Osteoblast (primary cell): ENCODE measurements at places on chromosomes 3 and 15.

DNA sequence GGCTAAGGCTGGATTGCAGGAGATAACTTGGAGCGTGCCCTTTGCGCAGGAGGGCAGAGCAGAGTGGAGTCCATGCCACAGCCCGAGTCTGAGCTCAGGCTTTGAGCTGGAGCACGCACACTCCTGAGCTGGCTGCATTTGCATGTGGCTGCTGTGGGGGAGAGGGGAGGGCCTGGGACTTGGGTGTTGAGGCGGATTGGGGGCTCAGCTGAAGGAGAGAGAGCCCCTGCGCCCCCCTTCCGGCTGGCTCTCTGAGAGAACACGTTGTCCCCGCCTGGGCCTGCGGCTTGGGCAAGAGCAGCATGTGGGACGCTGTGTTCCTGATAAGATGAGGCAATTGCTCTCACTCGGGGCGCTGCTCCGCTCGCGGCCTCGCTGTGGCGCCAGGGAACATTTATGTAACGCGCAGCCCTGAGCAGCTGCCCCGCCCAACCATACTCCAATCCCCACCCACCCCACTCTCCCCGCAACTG is 39.1 kb downstream of the KLF13 start:
- H3K27me3 ChIP-seq, result no peaks in the 10 kb centered on the region
- H3K36me3 ChIP-seq, result no peaks in the 10 kb centered on the region
- H3K27ac ChIP-seq, result peak overlapping the region; percentile 61

DNA sequence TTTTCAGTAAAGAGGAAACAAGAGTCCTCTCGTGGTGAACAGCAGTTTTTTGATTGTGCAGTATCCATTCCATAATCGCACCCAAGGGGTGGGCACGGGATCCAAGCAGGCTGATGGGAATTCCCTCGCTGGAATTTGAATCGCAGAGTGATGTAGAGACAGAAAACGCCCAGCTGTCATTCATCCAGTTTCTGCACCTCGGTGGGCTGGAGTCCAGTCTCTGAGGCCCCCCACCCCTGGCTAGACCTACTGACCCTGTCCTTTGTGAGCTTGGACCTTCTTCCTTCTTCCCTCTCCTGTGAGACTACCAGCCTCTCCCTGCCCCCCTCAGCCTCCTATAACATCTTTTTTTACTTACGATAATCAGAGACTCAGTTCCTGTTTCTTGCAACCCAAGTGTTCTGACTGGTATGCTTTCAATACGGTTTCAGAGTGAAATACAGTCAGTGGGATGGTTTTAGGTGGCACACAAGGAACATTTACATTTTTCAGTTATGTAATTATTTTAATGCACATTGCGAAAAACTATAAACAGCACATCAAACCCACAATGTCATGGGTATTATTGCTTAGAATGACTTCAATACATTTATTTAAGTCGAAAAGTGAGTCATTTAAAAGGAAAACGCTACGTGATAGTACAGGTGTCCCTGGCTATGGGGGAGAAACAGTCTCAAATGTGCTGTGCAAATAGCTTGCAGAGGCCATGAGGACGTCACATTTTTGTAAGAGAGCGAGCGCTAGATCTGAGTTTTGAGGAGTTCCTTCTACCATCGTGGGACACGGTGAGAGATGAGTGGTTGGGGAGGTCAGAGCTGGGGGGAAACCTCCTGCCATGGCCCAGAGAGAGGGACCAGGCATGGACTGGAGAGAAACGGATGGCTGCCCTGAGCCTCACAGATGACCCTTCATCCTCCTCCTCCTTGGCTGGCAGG is 37.5 kb upstream of the CHST2 start:
- H3K4me1 ChIP-seq, result peaks cover 7% of the 10 kb centered on the region
- no peaks in the 10 kb centered on the region for H3K36me3 ChIP-seq
- no peaks in the 10 kb centered on the region for H3K27me3 ChIP-seq
- no peak overlapping the region for H3K27ac ChIP-seq
- DNase-seq, result no peak

DNA sequence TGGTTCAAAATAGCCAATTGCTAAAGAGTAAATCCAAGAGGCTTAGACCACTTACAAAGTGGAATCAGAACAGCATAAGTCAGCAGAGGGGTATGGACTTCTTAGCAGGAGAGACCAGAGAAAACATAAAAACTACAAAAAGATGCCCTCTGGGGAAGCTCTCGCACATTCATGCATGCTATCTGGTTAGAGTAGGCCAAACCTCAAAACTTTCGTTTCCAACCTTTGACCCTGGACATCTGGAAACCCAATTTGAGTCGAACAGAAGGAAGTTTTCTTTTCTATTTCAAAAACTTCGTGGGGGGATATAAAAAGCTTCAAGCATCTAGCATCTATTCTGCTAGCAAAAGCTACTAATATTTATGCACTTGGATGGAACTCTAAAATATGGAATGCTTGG is 523.9 kb upstream of the AGTR1 start:
- H3K4me1 ChIP-seq, result peaks cover 15% of the 10 kb centered on the region
- no peak overlapping the region for H3K27ac ChIP-seq
- no peak overlapping the region for H3K4me3 ChIP-seq

GRCh38 chr3:11532931-11533391 is 110.8 kb downstream of the VGLL4 start:
- DNase-seq, result peak; percentile 89
- H3K36me3 ChIP-seq, result peaks cover 4% of the 10 kb centered on the region
- H3K27me3 ChIP-seq, result no peaks in the 10 kb centered on the region

GRCh38 chr3:157170861-157171260 is 10.9 kb upstream of the CCNL1 start:
- no peaks in the 10 kb centered on the region for H3K36me3 ChIP-seq
- no peak overlapping the region for H3K4me3 ChIP-seq
- no peaks in the 10 kb centered on the region for H3K27me3 ChIP-seq

GRCh38 chr3:99865321-99865720 is 47.7 kb downstream of the CMSS1 start:
- no peak overlapping the region for H3K4me3 ChIP-seq
- no peaks in the 10 kb centered on the region for H3K27me3 ChIP-seq
- H3K36me3 ChIP-seq, result peaks cover 44% of the 10 kb centered on the region
- peak overlapping the region; percentile 74 for H3K27ac ChIP-seq

DNA sequence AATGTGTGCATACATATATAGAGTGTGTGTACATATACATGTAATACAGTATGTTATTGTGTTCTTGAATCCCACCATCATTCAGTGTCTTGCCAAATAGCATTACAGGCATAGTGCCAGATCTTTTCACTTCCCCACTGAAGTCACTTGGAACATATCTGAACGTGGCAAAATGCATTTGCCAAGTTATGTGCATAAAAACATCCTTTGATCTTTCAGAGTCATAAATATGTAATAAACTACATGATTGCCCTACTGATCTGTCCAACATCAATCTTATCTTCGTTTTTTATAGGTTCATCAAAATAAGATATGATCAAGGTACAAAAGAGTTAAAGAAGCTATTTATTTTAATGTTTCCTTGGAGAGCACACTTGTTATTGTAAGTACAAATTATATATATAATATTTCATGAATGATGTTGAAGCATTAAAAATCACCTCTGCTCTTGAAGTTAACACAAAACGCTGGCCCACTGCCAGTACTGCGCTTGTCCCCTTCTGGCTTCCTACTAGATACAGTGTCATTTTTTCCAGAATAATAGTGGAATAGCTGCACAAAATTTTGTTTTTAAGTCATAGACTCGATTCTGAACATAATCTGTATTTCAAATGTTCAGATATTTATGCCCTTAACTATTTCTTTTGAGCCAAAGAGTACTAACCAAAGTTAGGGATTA is 549.5 kb upstream of the ARRDC4 start:
- no peaks in the 10 kb centered on the region for H3K27me3 ChIP-seq
- no peaks in the 10 kb centered on the region for H3K4me1 ChIP-seq
- no peak overlapping the region for H3K4me3 ChIP-seq
- DNase-seq, result no peak
- H3K27ac ChIP-seq, result no peak overlapping the region
- no peaks in the 10 kb centered on the region for H3K36me3 ChIP-seq

- no peaks in the 10 kb centered on the region for H3K4me1 ChIP-seq
- no peaks in the 10 kb centered on the region for H3K36me3 ChIP-seq
- peaks cover 3% of the 10 kb centered on the region for H3K27me3 ChIP-seq
Observed at GRCh38 chr3:185062191-185062590, 90.7 kb downstream of the C3orf70 start.

- no peaks in the 10 kb centered on the region for H3K36me3 ChIP-seq
- H3K4me1 ChIP-seq, result no peaks in the 10 kb centered on the region
Observed at GRCh38 chr3:7421065-7421464, 560.1 kb downstream of the GRM7 start.

- no peak overlapping the region for H3K27ac ChIP-seq
- no peak overlapping the region for H3K4me3 ChIP-seq
- no peaks in the 10 kb centered on the region for H3K27me3 ChIP-seq
- DNase-seq, result no peak
- no peaks in the 10 kb centered on the region for H3K36me3 ChIP-seq
Observed at GRCh38 chr3:145294572-145294971, 866.4 kb downstream of the PLOD2 start.

- H3K36me3 ChIP-seq, result no peaks in the 10 kb centered on the region
- H3K27ac ChIP-seq, result no peak overlapping the region
- DNase-seq, result no peak
- no peak overlapping the region for H3K4me3 ChIP-seq
Observed at GRCh38 chr3:156273111-156273694, 152.8 kb downstream of the KCNAB1 start.

DNA sequence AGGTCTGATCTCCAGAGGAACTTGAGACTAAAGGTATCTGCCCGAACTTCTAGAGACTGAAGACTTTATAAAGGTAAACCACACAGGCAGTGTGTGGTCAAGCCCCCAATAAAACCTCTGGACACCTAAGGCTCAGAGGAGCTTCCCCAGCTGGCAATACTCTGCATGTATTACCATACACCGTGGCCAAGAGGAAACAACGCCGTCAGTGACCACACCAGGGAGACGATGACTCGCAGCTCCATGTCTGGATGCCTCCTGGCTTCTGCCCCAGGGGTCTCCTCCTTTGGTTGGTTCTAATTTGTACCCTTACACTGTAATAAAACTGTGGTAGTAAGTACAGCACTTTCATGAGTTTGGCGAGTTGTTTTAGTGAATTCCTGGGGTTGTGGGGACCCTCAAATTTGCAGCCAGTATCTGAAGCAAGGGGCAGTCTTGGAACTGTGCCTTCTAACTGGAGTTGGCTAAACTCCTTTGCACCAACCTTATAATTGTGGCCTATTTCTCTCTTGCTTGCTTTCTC is 32.1 kb upstream of the BCL2L10 start:
- peaks cover 17% of the 10 kb centered on the region for H3K4me1 ChIP-seq
- DNase-seq, result peak; percentile 53
- H3K27me3 ChIP-seq, result no peaks in the 10 kb centered on the region
- no peak overlapping the region for H3K4me3 ChIP-seq
- peaks cover 3% of the 10 kb centered on the region for H3K36me3 ChIP-seq

DNA sequence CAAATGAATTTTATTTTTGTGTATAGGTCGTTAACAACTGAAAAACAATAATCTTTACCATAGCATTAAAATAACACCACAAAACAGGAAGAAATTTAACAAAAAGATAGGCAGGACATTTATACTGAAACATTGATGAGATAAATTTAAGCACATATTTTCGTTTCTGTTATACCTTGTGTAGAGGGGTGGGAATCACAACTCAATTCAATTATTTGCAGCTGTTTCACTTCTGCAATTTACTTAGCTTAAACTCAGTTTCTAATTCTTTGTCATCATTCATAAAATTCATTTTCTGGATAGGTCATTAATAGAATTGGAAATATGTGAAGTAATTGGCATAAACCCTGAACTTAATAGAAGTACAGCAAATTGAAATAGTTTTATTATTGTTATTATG is 42.3 kb downstream of the TP63 start:
- no peak for DNase-seq
- no peak overlapping the region for H3K4me3 ChIP-seq
- H3K4me1 ChIP-seq, result no peaks in the 10 kb centered on the region
- no peak overlapping the region for H3K27ac ChIP-seq
